ENCODE measurements at places on chromosomes 5 and 9.

DNA sequence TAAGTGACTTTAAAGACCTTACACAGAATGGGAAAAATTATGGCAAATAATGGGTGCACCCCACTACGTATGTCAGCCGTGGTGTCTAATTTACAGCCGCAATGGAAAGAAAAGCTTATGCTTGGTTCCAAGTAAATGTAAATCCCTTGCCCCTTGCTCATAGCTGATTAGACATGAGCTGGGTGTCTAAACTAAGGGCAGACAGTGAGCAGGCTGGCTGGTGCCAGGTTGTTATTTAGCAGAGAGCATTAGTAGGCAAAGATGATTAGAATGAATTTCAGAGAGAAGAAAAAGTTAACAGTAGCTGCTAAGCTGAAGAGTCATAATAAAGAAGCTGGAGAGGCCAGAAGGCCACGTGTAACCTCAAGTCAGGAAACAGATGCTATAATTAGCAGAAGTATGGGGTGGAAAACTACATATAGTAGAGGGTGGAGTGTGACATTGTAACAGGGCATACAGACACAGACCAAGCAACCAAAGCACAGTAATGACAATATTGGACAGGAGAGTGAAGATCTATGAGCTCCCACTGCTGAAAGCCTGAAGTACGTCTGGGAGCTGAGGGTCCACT is 257.7 kb downstream of the MCTP1 start:
- no peak for DNase-seq

DNA sequence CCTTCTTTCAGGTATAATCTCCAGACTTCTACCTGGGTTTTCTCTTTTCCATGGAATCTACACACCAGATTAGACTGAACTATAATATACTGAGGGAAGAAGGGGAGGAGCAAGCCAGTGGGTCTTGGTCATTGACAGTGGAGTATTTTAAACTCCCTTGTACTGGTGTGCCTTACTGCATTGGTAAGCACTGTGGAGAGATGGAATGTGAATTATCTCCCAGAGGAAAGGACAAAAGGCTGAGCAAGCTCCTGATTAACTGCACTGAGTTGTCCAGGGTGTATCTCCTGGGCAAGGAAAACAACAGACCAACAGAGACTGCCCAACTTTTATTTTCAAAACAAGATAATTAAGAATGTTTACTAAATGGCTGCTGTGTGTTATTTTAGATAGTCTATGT is 29.8 kb upstream of the SLCO6A1 start:
- no peak for DNase-seq

GRCh38 chr5:31656806-31657205 is 17.9 kb downstream of the PDZD2 start:
- no peak for DNase-seq

- DNase-seq: no peak
These were observed 6.7 kb upstream of the DBH start for GRCh38 chr9:133629221-133630110.

- DNase-seq: no peak
These were observed 102.4 kb upstream of the SMC2 start for GRCh38 chr9:103991698-103992097.

- DNase-seq: peak; percentile 46
These were observed 984 bp downstream of the STXBP1 start for GRCh38 chr9:127612939-127613582.

- DNase-seq: no peak
These were observed 118.6 kb upstream of the MAST4 start for GRCh38 chr5:66477596-66477995.

DNA sequence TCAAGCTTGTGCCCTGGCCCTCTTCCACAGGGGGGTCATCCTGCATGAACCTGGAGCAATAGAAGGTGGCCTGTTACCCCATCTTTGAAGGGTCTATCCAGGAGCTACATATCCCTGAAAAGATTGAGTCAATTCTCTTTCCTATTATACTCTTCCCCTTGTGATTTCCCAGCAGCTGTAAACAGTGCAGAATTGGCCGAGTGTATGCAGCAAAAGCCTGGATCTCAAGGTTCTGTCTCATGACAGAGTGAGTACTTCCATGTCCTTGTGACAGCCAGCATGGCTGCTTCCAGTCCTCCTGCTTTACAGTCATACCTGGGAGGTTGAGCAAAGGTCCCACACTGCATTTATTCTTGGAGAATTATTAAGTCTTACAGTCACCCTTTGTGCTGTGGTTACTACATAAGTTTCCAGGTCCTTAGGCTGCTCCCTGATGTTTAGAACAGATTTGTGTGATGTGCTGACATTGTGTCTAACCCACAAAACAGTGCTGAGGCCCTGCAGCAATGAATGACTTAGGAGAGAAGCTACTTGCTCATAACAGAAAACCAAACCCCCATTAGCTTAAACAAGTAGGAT is 67.5 kb downstream of the NREP start:
- no peak for DNase-seq

GRCh38 chr5:9782826-9783560 is 152.8 kb upstream of the TAS2R1 start:
- no peak for DNase-seq

- DNase-seq: no peak
These were observed 175.2 kb downstream of the GAPVD1 start for GRCh38 chr9:125436613-125437443.

All from NCI-H774 (cell line).